Activated CD8-positive, alpha-beta T cell treated with anti-CD3 and anti-CD28 coated beads, Interleukin-2, amount 10 ng/mL, durations not matched to agents 7 days and 5 days (primary cell): ENCODE measurements at places on chromosomes 5 and 9.
A peak's percentile ranks its signal among the peaks of the same experiment; 100 is the strongest.

DNA sequence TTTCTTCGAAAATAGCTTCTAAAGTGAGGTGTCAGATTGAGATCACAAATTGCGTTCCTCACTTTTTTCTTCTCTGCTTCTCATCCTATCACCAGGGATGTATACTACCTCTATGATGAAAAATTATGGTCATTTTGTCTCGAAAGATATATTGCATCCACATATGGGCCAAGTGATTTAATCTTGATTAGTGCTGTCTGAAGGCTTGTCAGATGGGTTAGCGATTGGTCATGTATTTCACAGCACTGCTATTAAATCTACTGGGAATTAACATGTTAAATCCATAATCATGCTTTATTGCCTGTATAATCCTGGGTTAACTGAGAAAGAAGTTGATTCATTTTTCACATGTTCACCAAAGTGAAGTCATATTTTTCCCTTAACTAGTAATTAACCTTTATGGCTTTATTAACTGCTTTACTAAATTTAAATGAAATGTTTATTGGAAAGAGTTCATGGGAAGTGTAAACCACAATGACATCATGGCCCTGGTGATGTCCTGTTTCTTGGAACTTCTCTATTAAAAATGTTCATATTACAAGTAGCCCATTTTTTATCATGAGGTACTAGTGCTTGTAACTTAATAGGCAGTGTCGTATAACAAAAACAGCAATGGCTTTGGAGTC is 193.3 kb downstream of the SMC2 start:
- no peak for DNase-seq

- DNase-seq = peak; percentile 80
Measured at GRCh38 chr9:21160178-21160577, 6.3 kb downstream of the IFNA21 start.

DNA sequence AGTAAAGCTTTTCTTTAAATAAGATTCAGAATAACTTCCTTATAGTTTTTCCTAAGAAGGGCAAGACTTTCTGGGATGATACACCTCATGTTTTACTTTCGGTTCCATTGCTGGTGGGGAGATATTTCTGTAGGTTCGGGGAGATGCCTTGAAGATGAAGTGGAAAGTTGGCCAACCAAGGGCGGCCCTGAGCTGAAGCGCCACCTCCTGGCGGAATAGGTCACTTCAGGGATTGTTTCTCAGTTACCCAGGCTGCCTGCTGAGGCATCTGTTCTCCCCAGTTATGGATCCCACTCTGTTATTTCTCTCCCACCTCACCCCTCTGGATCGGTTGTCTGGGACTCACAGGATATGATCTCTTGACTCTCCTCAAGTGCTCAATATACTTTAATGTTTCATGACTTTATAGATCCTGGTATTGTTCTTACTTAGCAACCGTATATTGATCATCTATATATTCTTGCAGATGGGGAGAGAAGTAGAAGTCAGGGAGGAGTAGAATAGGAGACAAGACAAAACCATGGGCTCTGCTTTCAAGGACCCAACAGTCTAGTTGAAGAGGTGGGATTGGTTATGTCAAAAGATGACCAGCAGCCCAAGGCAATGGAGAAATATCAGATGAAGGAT is 23.4 kb downstream of the MEGF10 start:
- peak; percentile 71 for DNase-seq

GRCh38 chr5:43416803-43417394 is 4.7 kb upstream of the CCL28 start:
- no peak for DNase-seq
